Stimulated activated CD4-positive, alpha-beta T cell treated with anti-CD3 and anti-CD28 coated beads, Interleukin-15, amount 100 ng/mL, for 1 hour (primary cell): ENCODE measurements at places on chromosomes 2 and 18.

GRCh38 chr18:9968081-9968848 lies 54.4 kb downstream of the VAPA start:
- DNase-seq = no peak

DNA sequence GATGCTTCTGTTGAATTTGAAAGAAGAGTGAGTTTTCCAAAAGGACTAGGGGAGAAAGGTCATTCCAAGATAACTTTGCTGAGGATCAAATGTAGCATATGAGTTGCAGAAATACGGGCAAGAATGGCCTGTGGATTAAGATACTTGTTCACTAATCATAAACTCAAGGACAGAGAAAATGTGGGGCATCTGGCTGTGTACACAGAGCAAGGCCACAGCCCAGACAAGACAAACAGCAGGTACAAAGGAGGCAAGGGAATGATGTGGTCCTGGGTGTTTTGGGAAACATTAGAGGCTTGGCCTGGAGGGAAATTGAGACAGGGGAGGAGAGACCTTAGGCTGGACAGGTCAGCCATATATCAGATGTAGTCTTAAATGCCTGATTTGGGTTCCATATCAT lies 254.8 kb downstream of the TTC32 start:
- no peak for DNase-seq

DNA sequence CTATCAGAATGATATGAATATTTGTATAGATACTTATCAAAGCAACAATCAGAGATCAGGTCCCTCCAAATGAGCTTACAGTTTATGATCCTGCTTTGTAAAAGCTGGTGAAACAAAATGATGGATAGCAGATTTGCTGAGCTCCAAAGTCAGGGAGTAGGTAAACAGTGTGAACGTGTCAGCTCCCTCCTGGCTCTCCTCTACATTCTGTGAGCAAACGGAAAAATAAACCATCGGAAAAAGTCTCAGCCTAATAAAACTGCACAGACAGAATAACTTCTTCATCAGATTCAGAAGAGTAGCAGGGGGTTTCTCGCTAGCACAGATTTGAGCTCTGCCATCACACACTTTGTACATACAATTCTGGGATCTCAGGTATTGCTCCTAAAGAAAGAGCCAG lies 51.3 kb downstream of the BCL11A start:
- no peak for DNase-seq

DNA sequence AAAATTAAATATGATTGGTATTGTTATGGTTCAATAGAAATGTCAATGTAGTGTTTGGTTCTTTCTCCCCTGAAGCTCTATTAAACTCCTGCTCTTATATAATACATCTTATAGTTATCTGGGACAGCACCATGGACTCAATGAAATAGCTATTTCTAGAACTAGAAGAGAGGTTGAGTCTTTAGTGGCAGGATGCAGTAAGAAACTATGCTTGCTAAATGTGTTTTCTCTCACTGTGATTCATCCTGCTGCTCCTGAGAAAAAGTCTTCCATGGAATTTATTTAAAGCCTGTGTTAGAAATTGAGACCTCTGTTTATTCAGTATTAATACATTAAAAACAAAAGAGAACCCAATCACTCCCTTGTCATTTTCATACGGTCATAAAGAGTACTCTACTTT lies 61.5 kb downstream of the G6PC2 start:
- no peak for DNase-seq

DNA sequence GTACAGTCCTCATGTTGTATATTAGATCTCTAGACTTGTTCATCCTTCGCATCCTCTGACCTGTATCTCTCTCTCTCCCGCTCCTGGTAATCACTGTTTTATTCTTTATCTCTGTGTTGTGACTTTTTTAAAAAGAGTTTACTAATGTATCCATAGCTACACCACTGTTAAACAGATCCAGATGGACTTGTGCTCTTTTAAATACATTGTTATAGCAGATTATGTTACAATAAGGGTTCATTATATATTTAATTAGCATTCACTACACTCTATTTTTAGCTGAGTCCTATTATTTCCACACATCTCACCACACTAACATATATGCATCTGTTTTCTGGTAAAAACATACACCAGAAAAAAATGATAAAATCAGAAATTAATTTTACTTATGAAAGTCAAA lies 90.5 kb downstream of the RBM43 start:
- no peak for DNase-seq

GRCh38 chr2:165933211-165933910 lies 20.2 kb downstream of the TTC21B start:
- DNase-seq = no peak

DNA sequence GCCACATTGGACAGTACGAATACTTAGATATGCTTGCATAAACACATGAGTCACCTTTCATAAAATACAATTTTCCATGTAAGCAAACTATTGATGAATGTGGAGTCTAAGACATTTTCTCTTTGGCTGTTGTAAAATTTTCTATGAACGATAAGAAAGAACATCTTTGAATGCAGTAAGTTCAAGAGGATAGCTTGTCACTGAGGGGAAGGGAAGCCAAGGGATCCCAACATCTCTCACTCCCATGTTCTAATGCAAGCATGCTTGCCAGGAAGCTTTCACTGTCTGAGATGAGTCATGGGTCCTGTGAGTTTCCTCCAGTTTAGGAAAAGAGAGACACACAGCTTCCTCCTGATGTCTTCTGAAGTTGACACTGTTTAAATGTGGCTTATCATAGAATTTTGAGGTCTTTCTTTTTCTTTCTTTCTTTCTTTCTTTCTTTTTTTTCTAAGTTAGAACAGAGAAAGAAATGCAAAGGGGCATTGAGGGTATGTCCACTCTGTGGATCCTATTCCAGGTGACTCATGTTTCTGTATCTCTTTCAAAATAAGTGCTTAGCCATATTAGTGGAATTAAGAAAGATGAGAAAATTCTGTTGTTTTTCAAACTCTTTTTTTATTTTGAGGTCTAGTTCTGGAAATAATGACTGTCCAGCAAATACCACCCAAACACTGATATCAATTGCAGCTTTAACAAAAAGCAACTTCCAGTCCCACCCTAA lies 146.6 kb downstream of the RDH14 start:
- no peak for DNase-seq

DNA sequence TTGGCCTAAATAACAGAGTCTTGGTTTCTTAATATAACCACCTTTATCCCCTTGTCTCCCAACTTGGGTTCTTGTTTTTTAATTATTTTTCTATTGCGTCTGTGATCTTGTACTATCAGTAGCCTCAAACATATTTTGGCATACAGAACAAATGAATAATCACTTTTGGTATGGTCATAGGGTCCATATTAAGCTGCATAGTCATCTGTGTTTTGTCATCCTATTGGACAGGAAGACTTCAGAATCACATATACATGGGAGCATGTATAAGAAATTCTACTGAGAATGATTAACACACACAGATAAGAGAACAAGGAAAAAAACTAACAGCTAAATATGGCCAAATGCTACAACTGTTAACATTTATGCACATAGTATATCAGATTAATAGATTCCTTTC lies 126.0 kb downstream of the MEP1B start:
- no peak for DNase-seq

- no peak for DNase-seq
Observed at GRCh38 chr2:24424387-24424786, 64.1 kb upstream of the ITSN2 start.

DNA sequence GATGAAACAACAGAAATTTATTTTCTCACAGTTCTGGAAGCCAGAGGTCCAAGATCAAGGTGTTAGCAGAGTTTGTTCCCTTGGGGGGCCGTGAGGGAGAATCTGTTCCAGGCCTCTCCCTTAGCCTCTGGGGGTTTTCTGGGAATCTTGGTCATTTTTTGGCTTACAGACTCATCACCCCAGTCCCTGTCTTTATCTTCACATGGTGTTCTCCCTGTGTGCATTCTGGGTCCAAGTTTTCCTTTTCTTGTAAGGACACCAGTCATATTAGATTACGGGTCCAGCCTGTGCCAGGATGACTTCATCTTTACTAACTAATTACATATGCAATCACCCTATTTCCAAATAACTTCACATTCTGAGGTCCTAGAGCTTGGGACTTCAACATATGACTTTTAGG lies 292.5 kb upstream of the TRIB2 start:
- DNase-seq = no peak

GRCh38 chr2:220219371-220219770 lies 591.9 kb downstream of the SLC4A3 start:
- DNase-seq = no peak

GRCh38 chr2:139949242-139949972 lies 1169.2 kb upstream of the NXPH2 start:
- no peak for DNase-seq

DNA sequence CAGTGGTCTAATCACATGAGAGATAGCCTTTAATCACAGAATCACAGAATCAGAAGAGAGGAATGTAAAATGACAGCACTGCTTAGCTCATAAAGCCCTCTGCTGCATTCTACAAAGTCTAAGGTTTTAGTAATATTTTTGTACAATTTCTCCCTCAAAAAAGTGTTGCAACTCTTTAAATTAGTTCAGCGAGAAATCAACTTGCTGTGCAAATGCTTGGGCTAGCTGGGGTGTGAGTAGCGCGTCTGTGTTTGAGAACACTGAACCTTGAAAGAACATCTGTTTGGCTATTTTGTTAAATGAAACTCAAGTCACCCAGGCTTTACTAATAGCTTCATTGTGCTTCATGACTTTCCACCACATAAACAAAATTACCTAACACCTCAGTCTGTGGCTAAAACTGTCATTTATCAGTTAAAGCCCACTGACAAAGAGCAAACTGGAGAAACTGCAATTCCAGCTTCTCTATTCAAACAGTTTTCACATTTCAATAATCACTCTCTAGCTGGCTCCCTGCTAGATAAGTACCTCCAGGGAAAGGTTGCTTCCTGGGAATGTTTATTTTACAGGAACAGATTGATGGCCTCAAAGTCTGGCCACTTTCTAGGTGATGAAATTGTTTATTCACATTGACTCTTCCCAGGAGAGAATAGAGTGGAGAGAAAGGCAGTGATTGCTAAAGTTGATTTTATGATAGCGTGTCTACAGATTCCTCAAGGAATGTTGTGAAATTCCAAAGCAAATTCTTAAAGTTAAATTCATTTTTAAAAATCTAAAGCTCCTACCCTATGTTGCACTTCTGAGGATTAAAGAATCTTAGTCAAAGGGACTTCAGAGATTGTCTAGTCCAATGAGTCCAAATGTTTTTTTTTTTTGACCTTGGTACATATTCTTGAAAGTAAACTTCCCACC lies 36.0 kb upstream of the STAT1 start:
- DNase-seq = no peak

- DNase-seq = no peak
Observed at GRCh38 chr18:7567474-7568425, 634 bp downstream of the PTPRM start.

DNA sequence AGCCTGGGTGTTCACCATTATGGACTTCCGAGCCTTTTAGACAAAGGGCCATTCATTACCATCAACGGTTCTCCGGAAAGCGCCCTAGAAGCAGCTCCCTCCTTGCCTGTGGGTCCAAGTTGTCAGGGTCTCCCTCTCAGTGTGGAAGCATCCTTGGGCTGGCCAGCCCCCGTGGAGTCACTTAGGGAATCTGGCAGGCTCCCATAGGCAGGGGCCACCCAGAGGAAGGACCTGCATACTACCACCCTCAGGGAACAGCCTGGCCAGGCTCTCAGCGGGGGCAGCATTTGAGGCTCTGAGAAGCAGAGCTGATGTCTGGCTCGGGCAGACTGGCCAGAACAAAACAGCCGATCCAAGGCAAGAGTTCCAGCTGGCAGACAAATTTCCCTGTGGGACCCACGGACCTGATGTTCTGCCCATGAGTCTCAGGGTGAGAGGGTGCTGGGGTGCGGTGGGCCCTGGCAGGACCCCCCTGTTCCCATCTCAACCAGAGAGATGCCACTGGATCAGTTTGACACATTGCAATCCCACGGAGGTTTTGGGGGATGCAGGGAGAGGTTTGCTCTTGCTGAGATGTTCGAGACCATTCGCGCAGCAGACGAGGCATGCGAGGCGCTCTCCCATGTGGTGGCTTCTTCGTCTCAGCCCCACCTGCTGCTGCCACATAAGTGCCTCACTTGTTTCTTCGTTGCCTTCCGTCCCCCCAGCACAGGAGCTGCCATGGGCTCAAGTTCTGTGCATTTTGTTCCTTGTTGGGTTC lies 56.9 kb downstream of the ACKR3 start:
- DNase-seq = no peak

DNA sequence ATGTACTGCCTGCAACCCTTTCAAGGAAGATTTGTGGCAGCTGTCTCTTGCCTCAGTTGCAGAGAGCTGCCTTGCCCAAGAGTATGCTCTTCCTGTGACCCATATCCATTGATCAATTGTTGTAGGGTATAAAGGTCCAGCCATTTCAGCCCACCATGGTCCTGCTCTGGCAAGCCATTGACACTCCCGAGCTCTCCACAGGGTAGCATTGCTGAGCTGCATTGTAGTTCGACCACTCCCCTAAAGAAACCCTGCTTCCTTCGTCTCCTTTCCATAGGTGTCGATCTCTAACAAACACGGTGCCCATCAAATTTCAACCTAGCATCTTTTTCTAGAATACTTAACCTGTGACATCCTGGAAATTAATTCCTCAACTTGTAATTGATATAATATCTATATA lies 104.9 kb upstream of the NDUFV2 start:
- no peak for DNase-seq

- DNase-seq = no peak
Observed at GRCh38 chr2:134932864-134933526, 14.4 kb downstream of the CCNT2 start.

DNA sequence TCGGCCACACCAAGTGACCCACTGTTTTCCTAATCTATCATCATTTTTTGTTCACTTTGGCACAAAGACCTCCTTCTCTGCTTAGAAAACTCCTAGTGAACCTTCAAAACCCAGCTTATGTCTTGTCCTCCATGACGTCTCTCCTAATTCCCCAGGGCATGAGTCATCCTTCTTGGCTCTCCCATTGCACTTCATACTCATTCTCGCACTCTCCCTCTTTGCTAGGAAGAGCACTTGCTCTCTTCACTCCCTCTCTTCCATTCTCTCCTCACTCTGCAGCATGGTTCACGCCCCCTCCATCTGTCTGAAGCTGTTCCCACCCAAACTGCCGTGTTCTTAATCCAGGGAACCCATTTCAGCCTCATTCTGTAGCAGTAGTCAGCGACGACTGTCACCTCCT lies 103.9 kb downstream of the MRO start:
- DNase-seq = no peak

GRCh38 chr2:25692737-25693445 lies 19.5 kb upstream of the DTNB start:
- DNase-seq = no peak
